NCI-H1417 treated with DMSO at 0.1 percent for 48 hours (cell line): ENCODE measurements at places on chromosomes 4 and X.

GRCh38 chr4:4362991-4363697 is 23.8 kb upstream of the NSG1 start:
- DNase-seq: no peak

- DNase-seq: no peak
These were observed 1476.8 kb downstream of the ADGRL3 start for GRCh38 chr4:62676962-62677361.

DNA sequence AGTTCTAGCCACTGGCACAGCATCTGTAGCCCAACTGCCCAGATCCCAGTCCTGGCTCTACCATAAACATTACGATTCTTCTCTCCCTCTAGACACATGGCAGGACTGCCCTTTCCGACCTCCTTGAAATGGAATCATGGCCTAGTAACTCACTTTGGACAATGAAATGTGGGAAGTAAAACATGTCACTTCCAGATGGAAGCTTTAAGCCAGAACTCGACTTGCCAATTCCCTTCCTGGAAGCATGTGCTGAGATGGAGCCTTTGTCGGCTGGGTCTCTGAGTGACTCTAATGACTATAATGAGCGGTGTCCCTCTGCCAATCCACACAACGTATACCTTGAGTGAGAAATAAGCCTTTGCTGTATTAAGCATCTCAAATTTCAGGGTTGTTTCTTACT is 34.7 kb downstream of the SH3RF1 start:
- DNase-seq: no peak

DNA sequence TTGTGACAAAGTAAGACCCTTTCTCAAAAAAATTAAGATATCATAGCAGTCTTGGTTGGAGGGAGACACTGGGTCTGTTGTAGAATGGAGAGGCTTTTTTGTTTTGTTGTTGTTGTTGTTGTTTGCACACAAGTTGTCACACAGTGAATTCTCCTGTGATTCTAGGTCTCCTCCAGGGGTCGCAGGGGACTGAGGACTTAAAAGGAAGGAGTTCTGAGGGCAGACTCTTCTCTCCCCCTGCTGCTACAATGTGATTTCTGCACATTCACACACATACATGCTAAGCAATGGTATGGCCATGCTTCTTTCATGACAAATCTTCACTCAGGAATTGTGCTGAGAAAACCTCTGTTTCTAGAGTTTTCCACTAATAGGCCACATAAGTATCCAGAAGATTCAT is 71.1 kb downstream of the ZNF732 start:
- DNase-seq: no peak

DNA sequence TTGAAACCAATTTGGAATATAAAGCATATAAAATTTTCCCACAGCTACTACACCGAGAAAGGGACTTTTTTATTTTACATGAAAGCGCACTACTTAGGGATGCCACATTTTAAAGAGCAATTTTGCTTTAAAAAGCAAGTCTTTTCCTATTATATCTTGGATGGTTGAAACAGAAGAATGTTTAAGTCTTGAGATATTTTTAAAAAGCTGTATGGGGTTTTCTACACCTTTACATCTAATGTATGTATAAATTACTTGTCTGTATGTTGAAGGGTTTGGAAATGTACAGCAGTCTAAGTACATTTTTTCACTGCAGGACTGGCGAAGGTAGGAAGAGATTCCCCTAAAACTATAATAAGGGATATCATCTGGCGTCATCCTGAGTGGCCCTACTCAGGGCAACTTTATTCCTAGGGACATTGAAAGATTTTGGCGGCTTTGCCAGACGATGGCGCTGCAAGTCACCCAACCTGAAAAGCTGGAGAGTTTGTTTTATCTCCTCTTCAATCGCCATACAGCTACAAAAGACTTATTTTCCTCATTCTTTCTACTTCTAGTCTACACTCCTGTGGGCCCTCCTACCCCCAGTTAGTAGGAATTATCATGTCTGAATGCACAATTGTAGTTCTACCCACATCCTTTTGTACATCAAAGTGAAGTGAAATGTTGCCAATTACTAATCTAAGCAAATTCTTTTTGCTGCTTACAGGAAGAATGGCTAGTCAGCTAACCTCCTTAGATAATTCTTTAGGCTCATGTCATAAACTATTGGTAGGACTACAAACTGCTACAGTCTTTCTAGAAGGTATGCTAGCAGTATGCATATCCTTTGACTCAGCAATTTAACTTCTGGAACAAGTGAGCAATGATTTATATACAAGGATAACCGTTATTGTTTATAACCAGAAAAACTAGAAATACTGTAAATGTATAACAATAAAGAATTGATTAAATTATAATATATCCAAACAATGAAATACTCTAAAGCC is 782 bp upstream of the NEK1 start:
- DNase-seq: peak; percentile 64

DNA sequence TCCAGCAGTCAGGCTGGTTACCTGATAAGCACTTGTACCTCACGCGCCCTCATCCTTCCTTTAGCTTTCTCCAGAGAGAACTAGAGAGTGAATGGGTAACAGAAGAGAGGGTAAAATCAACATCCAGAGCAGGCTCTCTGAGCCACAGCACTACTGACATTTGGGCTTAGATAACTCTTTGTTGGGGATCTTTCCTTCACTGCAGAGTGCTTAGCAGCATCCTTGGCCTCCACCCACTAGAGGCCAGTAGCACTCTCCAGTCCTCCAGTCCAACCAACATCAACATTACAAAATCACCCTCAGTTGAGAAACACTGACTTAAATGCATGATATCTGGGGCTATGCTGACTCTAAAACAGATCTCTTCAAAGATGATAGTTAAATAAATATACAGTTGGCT is 220.7 kb downstream of the TACR3 start:
- DNase-seq: no peak

GRCh38 chrX:79444694-79445210 is 77.6 kb upstream of the ITM2A start:
- no peak for DNase-seq

DNA sequence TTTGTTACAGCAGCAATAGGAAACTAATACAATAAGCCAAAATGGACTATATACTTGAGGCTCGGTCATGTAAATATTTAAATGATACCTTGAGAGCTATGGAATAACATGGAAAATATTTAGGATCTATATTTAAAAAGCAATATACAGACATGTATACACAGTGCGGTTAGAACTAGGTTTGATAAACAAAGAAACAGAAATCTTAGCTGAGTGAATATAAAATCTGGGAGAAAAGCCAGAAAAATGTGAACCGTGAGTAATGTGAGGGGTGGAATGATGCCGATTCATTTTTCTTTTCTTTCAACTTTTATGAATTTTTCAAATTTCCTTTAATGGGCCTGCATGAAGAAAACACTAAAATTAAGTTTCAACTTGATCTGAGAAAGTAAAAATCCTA is 104.1 kb downstream of the ATXN3L start:
- no peak for DNase-seq

DNA sequence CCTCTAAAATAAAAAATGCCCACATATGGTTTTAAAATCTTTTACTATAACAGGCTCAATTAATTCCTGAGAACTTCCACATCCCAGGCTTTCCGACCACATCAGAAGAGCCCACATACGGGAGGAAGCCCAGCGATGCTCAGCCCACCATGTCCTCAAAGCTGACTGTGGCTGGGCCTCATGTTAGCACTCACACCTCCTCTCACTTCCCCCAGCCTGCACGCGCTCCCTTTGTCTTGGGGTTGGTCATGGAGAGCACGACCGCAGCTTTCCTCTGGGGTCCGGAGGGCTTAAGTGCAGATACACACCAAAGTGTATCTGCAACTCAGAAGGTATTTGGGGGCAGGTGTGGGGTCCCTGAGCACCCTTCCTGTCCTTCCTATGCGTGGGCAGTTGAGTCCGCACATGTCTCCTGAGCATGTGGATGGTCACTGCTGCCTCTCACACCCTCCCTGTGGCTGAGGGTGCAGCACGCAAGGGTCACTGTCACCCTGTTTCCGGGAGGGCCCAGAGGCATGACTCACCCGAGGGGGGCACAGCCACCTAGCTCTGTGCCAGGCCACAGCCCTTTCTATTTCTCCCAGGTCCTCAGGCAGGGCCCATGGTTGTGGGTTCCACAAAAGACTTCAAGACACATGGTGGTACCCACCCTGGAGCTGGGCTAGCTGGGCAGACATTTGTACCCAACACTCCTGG is 21.2 kb downstream of the WDR1 start:
- no peak for DNase-seq

GRCh38 chr4:152590179-152591031 is 54.5 kb upstream of the FBXW7 start:
- DNase-seq: no peak

GRCh38 chr4:180694875-180695274 is 1548.3 kb upstream of the TENM3 start:
- DNase-seq: no peak

GRCh38 chr4:62512271-62512670 is 1312.1 kb downstream of the ADGRL3 start:
- DNase-seq: no peak

DNA sequence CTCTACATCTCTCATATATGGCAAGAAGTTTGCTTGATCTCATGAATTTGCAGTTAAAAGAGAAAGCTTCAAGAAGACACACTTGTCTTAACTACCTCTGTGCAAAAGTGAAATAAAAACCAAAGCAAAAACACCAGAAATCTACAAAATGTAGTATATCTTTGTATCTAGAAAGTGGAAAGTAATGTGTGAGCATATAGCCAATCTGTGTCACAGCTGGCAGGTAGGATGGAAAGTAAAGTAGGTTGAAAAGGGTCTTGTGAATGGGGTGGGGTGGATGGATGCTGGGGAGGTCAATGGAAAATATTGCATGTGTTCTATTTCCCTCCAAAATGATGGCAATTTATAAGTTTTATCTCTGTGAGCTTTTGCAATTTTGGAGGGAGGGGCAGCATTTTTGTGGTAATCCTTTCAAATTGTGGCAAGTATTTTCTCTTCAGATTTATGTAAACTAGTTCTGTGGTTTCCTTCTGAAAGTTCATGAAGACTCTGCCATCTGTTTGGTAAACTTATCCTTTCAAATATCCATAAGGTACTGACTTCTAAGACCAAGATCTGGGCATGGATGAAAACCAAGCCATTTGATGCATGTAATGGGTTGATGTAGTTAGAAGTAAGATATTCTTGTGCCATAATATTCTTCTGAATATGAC is 215.9 kb upstream of the GIMD1 start:
- no peak for DNase-seq

DNA sequence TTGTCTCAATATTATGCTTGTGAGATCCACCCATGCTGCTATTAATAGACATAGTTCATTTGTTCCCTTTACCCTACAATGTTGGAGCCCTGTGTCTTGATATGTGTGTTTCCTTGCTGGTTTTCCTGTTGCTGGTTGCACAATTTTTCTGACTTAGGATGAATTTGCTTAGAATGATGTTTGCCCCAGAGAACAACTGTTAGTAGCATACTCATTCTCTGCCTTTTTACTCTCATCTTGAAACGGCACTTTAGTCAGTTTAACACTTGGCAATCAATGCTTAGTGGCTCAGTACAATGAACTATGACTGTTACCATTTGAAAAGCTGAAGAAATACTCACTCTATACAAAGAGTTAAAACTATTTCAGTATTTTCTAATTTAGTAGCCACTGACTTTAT is 158.8 kb upstream of the NDST4 start:
- no peak for DNase-seq

DNA sequence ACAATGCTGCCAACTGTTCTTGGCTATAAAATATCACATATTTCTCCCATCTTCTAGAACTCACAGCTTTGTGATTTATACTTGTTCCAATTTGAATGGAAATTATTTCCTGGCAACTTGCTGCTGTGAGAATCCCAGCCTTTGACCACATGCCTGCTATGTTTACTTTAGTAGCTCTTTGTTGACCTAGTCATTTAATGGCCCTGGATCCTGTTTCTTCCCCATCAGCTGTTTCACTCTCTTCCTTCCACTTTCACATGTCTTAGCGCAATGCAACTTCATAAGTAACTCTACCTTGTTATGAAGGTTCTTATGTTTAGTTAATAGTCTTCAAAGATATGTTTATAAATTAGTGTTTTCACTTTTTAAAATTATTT is 1973.6 kb upstream of the AGA start:
- DNase-seq: peak; percentile 36

- DNase-seq: no peak
These were observed 109.9 kb upstream of the PTPN13 start for GRCh38 chr4:86484241-86484640.

- no peak for DNase-seq
These were observed 473.4 kb upstream of the FTHL17 start for GRCh38 chrX:31545191-31545590.

GRCh38 chrX:102085706-102086105 is 39.8 kb upstream of the TCEAL2 start:
- DNase-seq: no peak

DNA sequence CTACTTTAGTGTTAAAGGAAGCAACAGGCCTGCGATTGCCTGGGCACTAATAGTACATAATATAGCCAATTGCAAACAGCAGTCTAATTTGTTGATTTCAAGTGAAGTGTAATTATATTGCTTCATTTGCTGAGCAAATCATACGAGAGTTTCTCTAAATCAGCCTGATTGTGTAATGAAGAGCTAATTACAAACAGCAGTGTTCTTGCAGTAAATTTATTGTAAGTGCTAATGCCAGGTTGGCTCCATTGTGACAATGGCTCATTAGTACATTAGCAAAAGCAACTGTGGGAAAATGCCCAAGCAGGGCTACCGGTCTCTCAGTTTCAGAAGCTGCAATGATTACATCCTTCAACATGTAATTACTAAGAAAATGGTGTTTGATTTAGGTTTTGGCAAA is 591.5 kb downstream of the GALNTL6 start:
- peak; percentile 91 for DNase-seq

DNA sequence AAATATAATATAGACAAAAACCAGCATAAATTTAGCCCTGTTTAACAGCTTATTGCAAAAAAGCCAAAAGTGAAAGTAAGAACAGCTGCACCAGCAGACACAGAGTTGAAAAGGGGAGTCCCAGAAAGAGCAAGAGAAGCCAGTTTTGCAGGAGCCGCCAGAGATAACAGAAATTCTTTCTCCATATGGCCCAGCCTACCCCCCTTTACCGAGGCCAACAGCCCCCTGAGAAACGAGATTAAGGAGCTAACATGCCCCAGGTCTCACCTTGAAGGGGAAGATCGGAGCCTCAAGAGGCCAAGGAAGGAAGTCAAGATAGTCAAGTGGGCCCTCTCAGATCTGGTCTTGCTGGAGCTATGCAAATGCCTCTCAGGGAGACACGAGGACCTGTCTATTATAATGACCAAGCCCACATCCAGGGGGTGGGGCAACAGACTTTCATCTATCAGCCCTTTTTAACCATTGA is 4.8 kb downstream of the ACOX3 start:
- no peak for DNase-seq

DNA sequence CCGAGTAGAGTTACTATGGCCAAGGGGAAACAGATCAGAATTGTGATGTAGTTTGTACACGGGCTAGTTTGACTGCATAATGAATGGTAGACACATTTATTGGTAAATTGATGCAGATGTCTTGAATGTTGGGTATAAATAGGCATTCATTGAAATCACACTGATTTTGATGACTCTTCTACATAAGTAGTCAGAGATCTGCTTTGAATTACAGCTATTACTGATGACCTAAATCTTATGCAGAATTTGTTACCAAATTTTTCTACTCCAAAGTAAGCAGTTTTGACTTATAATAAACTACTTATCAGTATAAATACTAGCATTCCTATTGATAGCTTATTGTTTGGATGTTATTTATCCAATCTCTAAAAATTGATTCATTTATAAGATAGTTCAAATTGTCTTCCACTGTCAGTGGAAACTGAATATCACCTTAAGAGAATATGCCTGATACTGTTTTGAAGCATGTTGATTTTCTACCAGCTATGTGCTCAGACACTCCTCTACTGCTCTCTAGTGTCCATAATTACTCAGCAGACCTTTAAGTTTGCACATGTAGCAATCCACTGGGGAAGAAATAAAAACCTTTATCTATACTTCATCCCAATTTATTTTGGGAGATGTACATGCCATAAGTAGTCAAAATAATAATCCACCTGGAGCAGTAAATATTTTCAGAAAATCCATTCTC is 120.3 kb downstream of the RASL11B start:
- DNase-seq: peak; percentile 35
